ENCODE measurements at places on chromosomes 6 and 20. TPM values are rescaled to one million over a fixed set of nuclear protein-coding genes. Genes with fewer than 3 reads are reported as not detected.

MAS1 gene
- not detected for total RNA-seq

DNA sequence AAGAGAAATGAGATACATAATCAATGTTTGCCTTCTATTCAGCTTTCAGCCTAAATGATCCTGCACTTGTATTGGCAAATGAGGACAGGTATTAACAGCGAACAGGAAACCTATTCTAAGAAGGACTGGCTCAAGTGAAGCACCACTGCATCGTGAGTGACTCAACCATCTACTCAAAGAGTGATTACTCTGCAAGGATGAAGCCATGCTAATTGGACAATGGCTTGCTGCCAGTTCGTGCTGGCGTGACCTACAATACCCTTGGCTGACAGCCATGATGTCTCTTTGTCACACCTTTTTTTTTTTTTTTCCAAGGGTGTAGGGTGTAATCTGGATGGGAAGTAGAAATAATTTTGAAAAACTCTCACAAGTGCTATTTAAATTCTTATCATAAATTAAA, 104.9 kb downstream of the GJA10 start:
- no peaks in the 10 kb centered on the region for H3K27me3 ChIP-seq
- no peak overlapping the region for H3K27ac ChIP-seq
- H3K4me3 ChIP-seq = no peak overlapping the region
- H3K36me3 ChIP-seq = peaks cover 37% of the 10 kb centered on the region

CLPSL1 gene
- not detected for total RNA-seq

BANF2 gene
- total RNA-seq = not detected

NOL7 gene
- 79.5 TPM for total RNA-seq

- H3K27ac ChIP-seq = no peak overlapping the region
- H3K4me1 ChIP-seq = no peaks in the 10 kb centered on the region
- H3K27me3 ChIP-seq = no peaks in the 10 kb centered on the region
These were observed 177.3 kb downstream of the PRL start for GRCh38 chr6:22119500-22119899.

- no peak for DNase-seq
- no peak overlapping the region for H3K27ac ChIP-seq
- H3K27me3 ChIP-seq = peaks cover 3% of the 10 kb centered on the region
- no peaks in the 10 kb centered on the region for H3K36me3 ChIP-seq
- no peaks in the 10 kb centered on the region for H3K4me1 ChIP-seq
These were observed 108.7 kb upstream of the FERMT1 start for GRCh38 chr20:6231556-6231955.

DNA sequence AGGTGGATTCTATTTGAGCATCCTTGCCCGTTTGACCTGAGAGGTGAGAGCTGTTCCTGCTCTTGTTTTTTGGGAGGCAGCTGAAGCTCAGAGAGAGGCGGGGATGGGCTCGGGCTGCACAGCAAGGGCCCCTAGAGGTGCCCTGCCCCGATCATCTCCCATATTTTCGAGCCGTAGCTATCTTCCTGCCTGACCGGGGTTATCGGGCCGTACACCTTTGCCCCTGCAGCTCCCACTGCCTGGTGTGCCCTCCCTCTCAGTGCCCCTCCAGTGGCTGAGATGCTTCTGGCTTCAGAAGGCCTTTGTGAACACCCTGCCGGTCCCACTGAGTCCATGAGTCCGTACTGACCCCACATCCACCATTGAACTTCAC, 6.7 kb downstream of the SRC start:
- no peak overlapping the region for H3K4me3 ChIP-seq
- H3K27me3 ChIP-seq = no peaks in the 10 kb centered on the region
- H3K36me3 ChIP-seq = no peaks in the 10 kb centered on the region
- no peak for DNase-seq
- H3K27ac ChIP-seq = no peak overlapping the region

GRCh38 chr6:147849401-147850330, 341.2 kb downstream of the SAMD5 start:
- DNase-seq = no peak
- no peaks in the 10 kb centered on the region for H3K36me3 ChIP-seq
- no peaks in the 10 kb centered on the region for H3K4me1 ChIP-seq

GRCh38 chr20:9543214-9543613, 28.8 kb downstream of the LAMP5 start:
- no peak overlapping the region for H3K27ac ChIP-seq
- no peaks in the 10 kb centered on the region for H3K4me1 ChIP-seq
- DNase-seq = no peak
- peaks cover 4% of the 10 kb centered on the region for H3K27me3 ChIP-seq

DNA sequence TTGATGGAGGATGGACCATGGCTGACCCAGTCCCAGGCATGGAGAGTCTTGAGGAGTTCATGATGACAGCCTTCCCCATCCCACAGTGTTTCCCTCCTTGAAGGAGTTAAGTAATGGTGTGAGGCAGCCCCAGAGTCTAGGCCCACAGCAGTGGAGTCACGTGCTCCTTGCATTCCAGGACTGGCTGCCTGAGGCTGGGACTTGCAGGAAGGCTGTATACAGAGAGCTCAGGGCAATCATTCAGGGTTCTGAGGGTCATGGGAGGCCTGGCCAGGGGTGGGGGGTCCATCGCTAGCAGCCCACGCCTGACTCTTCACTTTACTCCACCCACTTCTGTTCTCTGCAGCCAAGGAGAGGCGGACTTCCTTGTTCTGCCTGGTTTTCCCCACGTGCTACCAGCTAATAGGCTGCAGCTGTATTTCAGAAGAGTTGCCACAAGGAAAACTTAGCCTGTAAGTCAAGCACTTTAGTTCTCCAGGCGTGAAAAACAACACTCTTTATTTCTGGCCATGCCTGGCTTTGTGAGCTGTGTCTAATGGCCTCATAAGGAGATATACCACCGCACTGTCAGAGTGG, 272.5 kb downstream of the DHX35 start:
- H3K4me1 ChIP-seq = no peaks in the 10 kb centered on the region
- H3K27me3 ChIP-seq = no peaks in the 10 kb centered on the region
- no peak overlapping the region for H3K4me3 ChIP-seq
- no peak overlapping the region for H3K27ac ChIP-seq

NKAIN2 gene
- total RNA-seq = not detected

- no peak overlapping the region for H3K4me3 ChIP-seq
- no peak for DNase-seq
- H3K4me1 ChIP-seq = no peaks in the 10 kb centered on the region
- H3K36me3 ChIP-seq = no peaks in the 10 kb centered on the region
- H3K27ac ChIP-seq = no peak overlapping the region
- H3K27me3 ChIP-seq = no peaks in the 10 kb centered on the region
These were observed 61.1 kb downstream of the LRFN2 start for GRCh38 chr6:40526036-40526435.

COL9A3 gene
- not detected for total RNA-seq

DNA sequence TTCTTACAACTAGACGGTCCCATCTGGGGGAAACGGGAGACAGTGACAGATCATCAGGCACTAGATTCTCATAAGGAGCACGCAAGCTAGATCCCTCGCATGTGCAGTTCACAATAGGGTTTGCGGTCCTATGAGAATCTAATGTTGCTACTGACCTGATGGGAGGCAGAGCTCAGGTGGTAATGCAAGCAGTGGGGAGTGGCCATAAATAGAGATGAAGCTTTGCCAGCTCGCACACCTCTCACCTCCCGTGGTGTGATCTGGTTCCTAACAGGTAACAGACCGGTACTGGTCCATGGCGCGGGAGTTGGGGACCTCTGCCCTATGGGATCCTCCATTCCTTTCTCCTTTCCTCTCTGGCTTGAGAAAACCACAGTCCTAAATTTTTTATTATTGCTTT, 63.8 kb downstream of the TPD52L1 start:
- DNase-seq = no peak
- H3K36me3 ChIP-seq = no peaks in the 10 kb centered on the region
- peaks cover 1% of the 10 kb centered on the region for H3K27me3 ChIP-seq
- no peak overlapping the region for H3K27ac ChIP-seq
- no peak overlapping the region for H3K4me3 ChIP-seq

CAGE1 gene
- total RNA-seq = 0.25 TPM

DNA sequence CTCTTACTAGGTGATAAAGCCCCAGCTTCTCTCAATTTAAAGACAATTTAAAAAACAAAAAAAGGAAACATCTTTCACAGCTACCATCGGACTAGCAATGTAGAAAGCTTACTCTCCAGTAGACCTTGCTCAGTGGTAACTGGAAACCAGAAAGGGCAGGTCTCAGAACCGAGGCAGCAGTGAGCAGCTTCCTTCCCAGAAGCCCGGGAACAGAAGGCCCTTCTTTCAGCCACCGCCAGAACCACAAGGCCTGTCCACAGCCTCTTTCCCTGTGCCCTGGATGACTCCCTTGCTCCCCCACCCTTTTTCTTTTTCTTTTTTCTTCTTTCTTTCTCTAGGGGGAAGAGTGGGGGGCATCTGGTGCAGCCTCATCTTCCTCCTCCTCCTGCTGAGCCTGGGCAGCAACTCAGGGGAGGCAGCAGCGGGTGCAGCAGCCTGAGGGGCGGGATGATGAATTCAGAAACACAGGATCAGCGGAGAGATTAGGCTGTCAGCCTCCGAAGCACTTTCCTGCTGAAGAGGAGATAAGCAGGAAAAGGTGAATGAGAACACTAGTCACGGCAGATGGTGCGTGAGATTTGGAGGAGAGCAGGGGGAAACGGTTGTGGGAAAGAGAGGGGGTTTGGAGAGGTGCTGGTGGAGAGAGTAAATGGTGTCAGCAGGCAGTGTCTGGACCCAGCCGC, 158.5 kb downstream of the ID4 start:
- H3K27ac ChIP-seq = no peak overlapping the region
- peaks cover 6% of the 10 kb centered on the region for H3K27me3 ChIP-seq
- no peaks in the 10 kb centered on the region for H3K36me3 ChIP-seq
- H3K4me1 ChIP-seq = no peaks in the 10 kb centered on the region

GRCh38 chr6:35058358-35058675, 82.8 kb downstream of the TCP11 start:
- H3K4me1 ChIP-seq = peaks cover 3% of the 10 kb centered on the region
- H3K27ac ChIP-seq = no peak overlapping the region
- H3K4me3 ChIP-seq = no peak overlapping the region
- no peaks in the 10 kb centered on the region for H3K27me3 ChIP-seq
- peaks cover 3% of the 10 kb centered on the region for H3K36me3 ChIP-seq

TRIM10 gene
- total RNA-seq = 0.19 TPM

DNA sequence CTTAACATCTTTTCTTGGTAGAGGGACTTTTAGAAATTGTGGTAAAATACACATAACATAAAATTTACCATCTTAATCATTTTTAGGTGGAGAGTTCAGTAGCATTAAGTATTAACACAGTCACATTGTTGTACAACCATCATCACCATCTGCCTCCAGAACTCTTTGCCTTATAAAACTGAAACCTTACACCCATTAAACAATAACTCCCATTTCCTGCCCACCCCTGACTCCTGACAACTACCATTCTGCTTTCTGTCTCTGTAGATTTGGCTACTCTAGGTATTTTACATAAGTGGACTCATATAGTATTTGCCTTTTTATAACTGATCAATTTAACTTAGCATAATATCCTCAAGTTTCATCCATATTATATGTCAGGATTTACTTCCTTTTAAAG, 88.7 kb downstream of the ZHX3 start:
- H3K4me3 ChIP-seq = no peak overlapping the region
- H3K36me3 ChIP-seq = no peaks in the 10 kb centered on the region
- H3K27me3 ChIP-seq = no peaks in the 10 kb centered on the region
- no peak overlapping the region for H3K27ac ChIP-seq

DNA sequence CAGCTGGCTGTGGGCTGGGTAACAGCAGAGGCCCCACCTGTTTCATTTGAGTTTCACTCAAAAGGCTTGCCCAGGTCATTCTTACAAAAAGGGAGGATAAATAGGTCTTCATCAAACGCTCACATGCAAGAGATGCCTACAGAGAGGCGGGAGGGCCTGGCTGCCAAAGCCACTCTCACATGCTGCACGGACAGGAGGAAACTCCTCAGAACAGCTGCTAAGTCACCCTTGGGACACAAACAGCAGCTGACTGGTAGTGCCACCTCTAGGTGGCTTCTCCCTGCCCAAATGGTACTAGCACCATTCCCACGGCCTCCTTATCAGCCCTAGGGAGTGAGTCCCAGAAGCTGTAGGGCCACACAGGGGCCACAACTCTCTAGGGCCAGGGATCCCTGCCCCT, 23.8 kb downstream of the SLC22A23 start:
- H3K4me1 ChIP-seq = no peaks in the 10 kb centered on the region
- H3K27ac ChIP-seq = no peak overlapping the region
- H3K27me3 ChIP-seq = no peaks in the 10 kb centered on the region

SOD2 gene
- total RNA-seq = 256 TPM

SLC22A16 gene
- total RNA-seq = not detected

DDX43 gene
- not detected for total RNA-seq

BTN1A1 gene
- 0.10 TPM for total RNA-seq

DNA sequence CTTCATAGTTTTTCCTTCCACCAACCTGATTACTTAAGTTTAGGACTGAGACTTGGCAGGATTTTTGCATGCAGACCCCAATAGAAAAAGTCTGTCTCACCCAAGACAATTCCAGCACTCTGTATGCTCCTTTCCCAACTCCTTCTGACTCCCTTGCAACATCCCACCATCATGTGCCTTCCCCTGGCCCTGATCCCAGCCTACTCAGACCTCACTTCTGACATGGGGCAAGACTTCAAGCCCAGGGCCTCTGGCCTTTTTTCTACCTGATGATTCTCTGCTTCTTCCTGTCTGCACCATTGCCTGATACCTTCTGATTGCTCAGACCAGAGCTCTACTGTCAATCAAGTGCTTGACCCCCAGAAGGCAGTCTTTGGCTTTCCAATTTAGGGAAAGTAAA, 96.6 kb downstream of the HAO1 start:
- no peak overlapping the region for H3K27ac ChIP-seq
- H3K4me3 ChIP-seq = no peak overlapping the region
- H3K4me1 ChIP-seq = no peaks in the 10 kb centered on the region
- H3K36me3 ChIP-seq = no peaks in the 10 kb centered on the region
- DNase-seq = no peak

DNA sequence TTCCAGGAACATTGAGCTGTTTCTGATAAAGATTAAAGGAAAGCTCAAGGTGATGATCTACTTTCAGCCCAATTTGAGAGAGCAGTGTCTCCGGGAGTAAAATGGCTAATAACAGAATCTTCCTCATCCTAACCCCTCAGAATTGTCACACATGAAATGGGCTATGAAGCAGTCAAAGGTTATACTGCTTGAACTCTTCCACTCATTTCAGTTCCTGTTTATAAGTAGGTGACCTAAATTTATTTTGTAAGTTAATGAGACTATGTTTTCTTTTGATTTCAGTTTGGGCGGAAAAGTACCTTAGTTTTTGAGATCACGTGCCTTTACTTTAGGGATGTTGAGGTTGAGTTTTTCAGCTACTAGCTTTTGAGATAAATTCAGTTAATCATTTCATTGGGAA, 47.2 kb downstream of the QKI start:
- no peak overlapping the region for H3K27ac ChIP-seq
- DNase-seq = no peak
- no peaks in the 10 kb centered on the region for H3K27me3 ChIP-seq

DNA sequence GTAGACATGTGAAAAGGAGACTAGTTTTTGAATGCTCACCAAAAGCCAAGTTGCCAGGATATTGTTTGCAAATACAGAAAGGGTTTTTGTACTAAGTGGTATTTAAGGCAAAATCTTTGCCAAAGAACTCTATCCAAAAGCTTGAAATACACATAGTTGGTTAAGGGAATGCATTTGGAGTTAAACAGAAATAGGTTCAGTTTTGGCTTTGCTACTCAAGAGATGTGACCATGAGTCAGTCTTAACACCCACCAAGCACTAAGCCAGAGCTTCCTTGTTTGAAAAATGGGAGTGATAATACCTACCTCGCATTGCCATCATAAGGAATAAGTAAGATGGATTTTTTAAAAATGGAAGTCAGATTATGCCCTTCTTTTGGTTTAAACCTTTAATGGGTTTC, 191.7 kb upstream of the LAMP5 start:
- H3K27ac ChIP-seq = no peak overlapping the region
- H3K27me3 ChIP-seq = no peaks in the 10 kb centered on the region
- H3K4me3 ChIP-seq = no peak overlapping the region
- H3K4me1 ChIP-seq = peaks cover 6% of the 10 kb centered on the region

SPATS1 gene
- not detected for total RNA-seq

MATN4 gene
- 1.5 TPM for total RNA-seq

Measured in activated naive CD4-positive, alpha-beta T cell treated with anti-CD3 and anti-CD28 coated beads for 36 hours (primary cell).